Trophoblast cell (in vitro differentiated cells and primary cell): ENCODE measurements at places on chromosomes 5 and 9.

- no peak for DNase-seq
These were observed 72.5 kb downstream of the ACTL7B start for GRCh38 chr9:108783326-108783725.

DNA sequence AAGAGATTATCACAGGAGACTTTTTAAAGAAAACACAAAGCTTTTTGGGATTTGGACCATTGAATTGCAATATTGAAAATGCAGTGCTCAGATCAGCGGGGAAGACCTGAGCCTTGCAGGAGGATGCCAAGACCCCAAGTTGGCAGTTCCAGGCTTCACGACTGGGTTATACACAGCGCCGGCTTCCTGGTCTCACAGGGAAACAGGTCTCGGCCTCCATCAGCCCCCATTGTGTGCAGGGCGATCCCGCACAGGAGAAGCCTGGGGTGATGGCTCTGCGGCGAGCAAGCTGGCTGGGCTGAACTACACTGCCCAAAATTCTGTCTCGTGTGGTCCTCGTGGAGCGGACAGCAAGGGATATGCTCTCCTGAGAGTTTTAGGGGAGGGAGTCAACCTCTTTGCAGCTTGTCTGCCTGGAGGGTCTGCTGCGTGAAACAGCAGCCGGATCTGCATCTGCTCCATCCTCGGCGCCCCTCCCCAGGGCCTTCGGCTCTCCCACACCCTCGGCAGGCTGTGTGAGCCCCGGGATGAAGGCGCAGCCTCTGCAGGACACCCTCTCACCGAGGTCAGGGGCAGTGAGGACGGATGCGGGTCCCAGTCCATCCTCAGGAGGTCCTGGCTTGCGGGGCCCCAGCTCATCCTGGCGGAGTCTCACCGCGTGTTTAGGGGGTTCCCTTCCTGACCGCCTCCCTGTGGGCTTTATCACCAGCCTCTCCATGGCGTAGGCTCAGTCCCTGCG, 60.6 kb downstream of the NSUN2 start:
- DNase-seq, result no peak

DNA sequence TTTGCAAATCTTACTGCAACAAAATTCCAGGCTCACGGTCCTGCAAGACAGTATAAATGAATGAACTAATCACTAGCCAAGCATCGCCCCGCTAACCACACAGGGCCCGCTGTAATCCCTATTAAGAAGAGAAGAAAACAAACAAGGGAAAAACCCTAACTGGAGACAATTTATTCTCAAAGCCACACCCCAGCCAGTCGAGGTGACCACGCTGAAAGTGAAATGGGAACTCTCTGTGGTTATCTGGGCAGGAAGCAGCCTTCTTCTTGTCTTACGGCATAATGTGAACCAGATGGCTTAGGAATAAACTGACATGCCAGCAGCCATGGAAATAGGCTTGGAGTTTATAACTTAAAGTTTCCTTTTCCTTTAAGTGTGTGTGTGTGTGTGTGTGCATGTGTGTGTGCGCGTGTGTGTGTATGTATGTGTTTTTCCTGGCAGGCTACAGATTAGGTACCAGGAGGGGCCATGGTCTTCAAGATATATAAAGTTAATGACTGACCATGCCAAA, 120.2 kb downstream of the SEMA6A start:
- no peak for DNase-seq

DNA sequence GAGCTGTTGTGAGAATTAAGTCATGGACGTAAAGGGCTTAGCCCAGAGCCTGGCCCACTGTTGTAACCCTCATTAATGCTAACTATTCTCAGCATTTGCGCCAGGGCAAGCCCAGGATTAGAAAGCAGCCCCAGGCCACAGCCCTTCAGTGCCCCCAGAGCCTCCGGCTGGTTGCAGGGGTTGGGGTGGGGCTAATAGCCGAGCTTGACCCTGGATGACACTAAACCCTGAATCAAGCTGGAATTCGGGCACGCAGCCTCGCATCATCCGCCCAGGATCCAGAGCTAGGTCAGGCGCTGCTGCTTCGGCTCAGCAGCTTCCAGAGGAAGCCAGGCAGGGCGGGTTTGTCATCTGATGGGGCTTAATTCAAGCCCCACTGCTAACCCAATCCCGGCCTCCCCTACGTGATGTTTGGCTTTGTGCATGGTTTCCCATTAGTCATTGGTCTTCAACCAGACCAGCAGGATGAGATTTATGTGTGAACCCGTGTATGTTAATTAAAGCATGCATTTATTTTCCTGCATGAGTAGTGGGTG, 1.2 kb upstream of the MEGF9 start:
- peak; percentile 77 for DNase-seq

DNA sequence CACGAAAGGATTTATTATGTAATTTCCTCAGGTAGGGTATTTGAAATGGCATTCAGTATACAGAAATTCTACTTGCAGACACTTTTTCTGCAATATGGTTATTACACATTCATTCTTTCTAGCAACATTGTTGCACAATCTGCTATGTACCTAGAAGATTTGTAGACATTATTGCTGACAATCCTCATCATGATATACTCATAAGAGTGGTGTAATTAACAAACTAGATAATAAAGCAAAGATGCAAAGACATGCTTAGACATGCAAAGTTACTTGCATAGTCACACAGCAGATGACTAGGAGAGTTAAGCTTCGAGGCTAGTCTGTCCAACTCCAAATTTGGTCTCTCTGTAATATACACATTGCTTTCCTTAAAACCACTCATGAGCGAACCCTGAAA, 317.1 kb downstream of the ASTN2 start:
- no peak for DNase-seq

DNA sequence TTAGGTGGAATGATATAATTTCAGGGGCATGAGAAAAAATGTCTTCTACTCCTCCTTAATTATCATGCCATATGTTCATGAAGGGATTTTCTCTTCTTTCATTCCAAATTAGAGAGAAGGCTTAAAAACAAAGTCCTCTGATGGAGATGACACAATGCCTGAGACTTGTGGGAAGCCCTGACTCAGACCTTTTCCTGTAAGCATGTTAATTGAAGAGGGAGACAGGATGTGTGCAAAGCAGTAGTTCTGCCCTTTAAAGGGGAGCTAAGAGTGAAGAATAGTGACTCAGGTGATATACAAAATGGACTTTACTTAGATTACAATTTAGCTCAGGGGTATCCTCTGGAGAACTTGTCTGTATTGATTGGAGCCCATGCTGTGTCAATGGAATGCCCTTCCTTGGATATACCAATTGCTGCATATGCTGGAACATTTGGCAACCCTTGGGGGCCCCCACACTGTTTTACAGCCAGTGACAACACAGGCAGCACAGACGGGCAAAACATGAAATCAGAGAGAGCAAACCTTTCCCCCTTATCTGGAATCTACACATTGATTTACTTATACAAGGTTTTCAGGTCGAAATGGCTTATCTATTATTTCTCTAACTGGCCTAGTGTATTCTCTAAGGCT, 81.3 kb downstream of the IZUMO3 start:
- no peak for DNase-seq

DNA sequence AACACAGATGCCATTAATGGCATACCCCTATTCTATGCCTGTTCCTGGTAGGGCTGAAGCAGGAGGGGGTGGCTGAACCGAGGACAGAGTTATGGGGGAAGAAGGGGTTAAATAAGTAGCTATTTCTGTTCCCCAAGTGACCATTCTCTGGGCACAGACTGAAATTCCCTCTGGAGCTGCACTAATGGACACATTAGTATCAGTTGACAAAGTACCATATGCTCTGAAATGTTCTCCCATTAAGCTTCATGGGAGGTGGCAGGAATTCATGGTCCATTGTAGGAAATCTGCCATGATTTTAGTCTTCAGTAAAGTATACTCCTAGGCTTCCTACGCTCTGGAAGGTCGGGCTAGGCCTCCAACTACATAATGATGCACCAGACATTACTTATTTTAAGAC, 10.5 kb upstream of the FRMPD1 start:
- DNase-seq, result no peak

GRCh38 chr9:126700903-126701812, 87.4 kb downstream of the LMX1B start:
- DNase-seq, result no peak

DNA sequence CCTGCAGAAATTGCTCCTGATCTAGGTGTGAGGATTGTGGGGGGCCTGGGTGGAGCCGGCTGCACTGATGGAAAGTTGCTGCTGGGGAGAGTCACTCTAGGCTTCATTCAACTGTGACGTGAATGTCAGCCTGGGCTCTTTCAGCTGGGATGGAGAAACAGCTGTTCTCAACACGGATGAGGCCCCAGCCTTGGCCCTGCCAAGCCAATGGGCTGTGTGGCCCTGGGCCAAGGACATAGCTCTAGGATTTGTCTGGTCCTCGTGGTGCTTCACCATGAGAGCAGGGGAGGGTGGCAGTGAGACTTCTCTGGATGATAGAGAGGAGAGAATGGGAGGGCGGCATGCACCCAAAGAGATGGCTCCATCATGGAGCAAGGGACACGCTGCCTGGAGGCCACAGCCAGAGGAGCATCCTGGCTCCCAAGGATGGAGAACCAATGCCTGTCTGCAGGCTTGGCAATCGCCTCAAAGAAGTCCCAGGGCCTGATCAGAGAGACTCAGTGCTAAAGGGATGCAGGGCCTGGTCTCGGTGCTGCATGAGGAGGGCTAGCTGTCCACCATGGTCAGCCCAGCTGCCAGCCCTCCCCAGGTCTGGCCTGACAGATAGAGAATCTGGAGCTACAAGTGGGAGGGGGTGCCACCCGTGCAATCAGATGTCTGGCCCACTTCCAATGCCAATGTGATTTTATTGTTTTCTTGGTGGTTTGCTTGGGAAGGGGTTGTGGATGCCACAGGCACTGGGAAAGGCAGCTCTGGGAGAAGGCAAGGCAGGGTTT, 141.0 kb downstream of the GADD45G start:
- DNase-seq, result no peak

DNA sequence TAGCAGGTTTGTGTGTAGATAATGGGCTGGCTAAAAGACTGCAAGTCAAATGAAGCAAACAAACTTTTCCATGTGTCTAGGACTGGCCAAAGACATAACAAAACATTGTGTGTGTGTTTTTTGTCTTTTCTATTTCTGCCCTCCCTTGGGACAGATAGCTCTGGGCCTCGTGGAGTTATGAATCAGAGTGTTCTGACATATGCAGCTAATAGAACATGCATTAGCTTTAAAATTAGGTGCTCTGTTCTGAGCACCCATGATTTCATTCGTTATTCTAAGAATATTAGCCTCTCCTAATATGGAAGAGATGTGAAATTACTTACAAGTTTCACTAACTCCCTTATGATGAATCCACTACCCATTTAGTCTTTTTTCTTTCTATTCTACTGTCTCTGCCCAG, 367.3 kb upstream of the PAPPA start:
- DNase-seq, result no peak

GRCh38 chr5:129591508-129592160, 131.5 kb downstream of the ADAMTS19 start:
- peak; percentile 1 for DNase-seq

DNA sequence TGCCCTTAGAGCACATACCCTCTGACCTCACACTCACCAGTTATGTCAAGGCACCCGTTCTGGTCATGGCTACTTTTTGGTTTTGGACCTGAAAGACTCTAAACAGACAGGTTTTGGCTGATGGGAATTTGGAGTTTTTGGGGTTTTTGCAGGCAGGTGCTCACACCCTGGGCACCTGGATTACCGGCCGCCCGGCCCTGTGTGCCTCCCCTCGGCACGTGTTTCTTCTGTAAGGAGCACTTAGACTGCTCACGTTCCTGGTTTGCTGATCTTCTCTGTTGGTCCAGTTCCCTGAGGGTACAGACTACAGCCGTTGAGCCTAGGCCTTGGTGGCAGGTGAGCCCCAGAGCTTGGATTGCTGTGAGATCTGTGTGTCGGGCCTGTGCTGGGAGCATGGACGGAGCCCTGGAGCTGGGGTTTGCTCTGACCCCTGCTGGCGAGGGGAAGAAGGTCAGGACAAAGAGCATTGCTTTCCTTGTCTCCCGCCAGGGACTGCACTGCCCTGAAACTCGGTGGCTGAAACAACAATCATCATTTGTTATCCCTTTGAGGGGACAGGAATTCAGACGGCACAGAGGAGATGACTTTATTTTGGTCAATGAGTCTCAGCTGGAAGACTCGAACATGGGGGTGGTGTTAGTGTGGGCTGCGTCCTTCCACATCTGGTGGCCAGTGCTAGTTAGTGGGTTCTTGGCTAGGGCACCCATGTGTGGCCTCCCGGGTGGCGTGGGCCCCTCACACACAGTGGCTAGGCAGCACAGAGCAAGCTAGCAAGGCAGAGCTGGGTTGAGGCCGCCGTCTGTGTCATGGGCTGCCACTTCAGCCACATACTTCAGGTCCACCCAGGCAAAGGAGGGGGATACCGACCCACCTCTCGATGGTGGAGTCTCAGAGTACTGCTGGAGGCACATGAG, 76.4 kb downstream of the EHMT1 start:
- peak; percentile 56 for DNase-seq

DNA sequence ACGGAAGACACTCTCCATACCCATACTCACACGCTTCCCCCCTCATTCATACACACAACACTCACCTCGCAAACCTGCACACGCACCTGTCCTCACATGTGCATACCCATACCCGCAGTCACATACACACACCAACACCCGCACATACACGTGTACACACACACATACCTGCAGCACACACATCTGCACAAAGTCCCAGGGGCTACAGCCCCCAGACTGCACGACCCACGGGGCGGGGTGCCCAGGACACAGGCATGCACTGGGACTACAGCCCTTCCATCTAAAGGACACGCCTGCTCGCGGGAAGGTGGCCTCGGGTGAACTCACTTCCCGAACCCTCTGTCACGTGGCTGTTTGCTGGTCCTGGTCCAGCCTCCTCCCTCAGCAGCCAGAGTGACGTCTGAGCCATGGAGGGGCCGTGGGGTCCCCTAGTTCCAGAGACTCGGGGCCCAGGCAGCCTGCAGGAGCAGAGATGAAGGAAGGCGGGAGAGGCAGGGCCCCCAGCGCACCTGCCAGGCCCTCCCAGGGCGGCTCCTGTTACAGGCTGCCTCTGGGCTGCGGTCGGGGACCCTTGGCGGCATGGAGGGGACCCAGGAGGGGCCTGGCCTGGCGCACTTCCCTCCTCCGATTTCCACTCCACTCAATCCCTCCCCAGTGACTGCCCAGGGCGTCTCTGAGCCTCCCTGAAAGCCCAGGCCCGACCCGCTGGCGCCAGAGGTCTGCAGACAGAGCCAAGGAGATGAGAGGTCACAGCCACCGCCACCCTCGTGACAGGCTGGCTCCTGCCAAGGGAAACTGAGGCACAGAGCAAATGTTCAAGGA, 8.1 kb downstream of the SLC12A7 start:
- no peak for DNase-seq

DNA sequence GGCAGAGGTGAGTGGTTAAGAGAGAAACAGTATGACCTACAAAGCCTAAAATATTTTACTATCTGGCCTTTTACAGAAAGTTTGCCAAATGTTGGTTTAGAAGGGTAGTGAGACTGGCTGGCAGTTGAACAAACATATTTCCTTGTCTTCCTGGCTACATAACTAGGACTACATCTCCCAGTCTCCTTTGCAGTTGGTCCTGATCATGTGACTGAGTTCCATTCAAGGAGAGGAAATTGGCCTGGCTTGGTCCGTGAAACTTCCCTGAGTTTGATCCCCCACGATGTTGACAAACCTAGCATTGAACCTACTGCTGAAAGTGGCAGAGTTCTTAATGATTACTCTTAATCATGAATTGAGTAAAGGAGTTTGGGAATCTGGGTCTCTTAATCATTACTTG, 280.8 kb downstream of the SLIT3 start:
- no peak for DNase-seq

GRCh38 chr9:118330191-118330986, 626.2 kb downstream of the TLR4 start:
- DNase-seq, result no peak
